Left lung (tissue), 14 donors: ENCODE measurements at places on chromosomes 6 and 20. TPM values are rescaled to one million over a fixed set of nuclear protein-coding genes. Genes with fewer than 3 reads are reported as not detected.

DNA sequence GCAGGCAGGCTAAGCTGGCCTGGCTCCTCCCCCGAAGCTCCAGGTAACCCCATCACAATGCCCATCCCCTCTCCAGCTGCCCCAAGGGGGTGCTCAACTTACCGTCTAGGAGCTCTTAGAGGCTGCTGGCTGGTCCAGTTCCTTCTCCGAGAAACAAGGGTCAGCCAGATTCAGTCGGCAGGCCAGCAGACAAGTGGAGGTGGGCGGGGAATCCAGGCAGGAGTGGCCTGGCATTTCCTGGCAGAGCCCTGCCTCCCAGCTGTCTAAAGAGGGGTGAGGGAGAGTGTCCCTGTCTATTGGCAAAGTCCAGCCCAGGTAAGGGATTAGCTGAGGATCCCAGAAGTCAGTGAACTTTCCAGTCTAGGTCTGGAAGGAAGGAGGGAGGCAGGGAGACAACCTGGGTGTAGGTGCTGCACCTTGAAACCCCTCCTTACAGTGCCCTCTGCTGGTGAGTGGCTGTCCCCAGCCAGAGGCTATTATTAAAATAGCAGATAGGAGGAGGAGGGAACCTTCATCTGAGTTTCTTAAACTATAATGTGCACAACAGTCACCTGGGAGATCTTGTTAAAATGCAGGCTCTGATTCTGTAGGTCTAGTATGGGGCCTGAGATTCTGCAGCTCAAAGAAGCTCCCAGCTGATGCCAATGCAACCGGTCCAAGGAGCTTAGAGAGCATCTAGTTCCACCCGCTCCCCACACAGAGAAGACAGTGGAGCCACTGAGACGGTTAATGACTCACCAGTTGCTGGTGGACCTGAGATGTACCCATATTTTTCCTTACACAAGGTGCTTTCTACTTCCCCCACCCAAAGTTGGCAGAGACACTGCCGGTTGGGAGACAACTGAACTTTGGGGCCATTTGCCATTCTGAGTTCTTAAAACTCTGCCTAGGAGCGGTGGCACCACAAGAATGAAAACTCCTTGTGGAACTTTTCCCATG lies at the start of gene UNC5CL:
Gene UNC5CL (minus strand): TSS at position 162 of the 939 bp plus-strand sequence. CDS start 4,147 bp downstream, outside the sequence.
- H3K27me3 ChIP-seq = no peaks in the 10 kb centered on the region
- H3K27ac ChIP-seq = peak within 1 kb of the TSS; percentile 56
- peak; percentile 36 for DNase-seq
- no peak within 1 kb of the TSS for H3K4me3 ChIP-seq
- no peaks in the 10 kb centered on the region for H3K36me3 ChIP-seq

- H3K27me3 ChIP-seq = no peaks in the 10 kb centered on the region
- no peak overlapping the region for H3K27ac ChIP-seq
- H3K4me3 ChIP-seq = no peak overlapping the region
- DNase-seq = no peak
- H3K36me3 ChIP-seq = peaks cover 27% of the 10 kb centered on the region
Observed at GRCh38 chr20:17662333-17663039, 19.6 kb downstream of the RRBP1 start.

DNA sequence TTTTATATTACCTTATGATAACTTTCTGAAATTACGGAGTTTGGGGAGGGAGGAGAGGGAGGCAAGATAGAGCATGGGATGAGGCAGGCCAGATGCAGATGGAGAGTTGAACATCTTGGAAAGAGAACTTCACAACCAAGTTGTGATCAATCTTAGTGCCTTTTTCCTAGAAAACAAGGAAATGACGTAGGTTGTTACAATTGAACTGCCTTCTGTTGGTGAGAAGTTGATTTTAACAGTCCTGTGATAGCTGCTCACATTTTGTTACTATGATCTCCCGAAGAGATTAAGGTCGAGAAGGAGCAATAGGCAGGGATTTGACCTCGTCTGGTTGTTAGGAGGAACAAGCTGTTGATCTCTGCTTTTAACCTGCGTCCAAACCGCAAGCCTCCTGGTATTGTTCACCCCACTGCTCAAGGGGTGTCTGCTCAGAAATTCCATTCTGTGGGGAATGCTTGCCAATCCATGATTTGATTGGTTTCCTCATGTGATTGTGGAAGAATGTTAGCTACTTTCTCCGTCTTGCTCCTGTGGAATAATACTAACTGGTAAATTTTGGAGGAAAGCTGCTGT lies 35.1 kb downstream of the TIAM2 start:
- H3K4me3 ChIP-seq = no peak overlapping the region
- no peak for DNase-seq
- H3K36me3 ChIP-seq = no peaks in the 10 kb centered on the region
- H3K27ac ChIP-seq = no peak overlapping the region

DNA sequence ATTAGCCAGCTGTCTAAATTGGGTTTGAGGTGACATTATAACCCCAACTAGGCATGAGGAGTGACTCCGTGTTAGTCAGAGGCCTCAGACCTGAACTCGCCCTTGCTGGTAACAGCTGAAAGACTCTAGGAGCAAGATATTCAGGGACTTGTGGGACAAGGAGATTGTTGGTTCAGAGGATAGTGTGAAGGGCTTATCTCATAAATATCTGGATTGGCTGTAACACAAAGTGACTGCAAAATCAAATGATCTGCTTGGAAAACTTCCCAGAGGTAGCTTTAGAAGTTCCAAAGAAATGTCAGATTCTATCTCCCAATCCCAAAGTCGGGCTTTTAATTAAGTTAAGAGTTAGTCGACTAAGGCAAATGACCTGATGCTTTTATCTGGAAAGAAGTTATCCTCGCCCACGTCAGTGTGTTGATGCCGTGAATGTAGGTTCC lies 72.4 kb downstream of the TULP4 start:
- no peak for DNase-seq
- no peaks in the 10 kb centered on the region for H3K36me3 ChIP-seq
- no peaks in the 10 kb centered on the region for H3K27me3 ChIP-seq
- H3K4me1 ChIP-seq = no peaks in the 10 kb centered on the region
- H3K27ac ChIP-seq = no peak overlapping the region

DNA sequence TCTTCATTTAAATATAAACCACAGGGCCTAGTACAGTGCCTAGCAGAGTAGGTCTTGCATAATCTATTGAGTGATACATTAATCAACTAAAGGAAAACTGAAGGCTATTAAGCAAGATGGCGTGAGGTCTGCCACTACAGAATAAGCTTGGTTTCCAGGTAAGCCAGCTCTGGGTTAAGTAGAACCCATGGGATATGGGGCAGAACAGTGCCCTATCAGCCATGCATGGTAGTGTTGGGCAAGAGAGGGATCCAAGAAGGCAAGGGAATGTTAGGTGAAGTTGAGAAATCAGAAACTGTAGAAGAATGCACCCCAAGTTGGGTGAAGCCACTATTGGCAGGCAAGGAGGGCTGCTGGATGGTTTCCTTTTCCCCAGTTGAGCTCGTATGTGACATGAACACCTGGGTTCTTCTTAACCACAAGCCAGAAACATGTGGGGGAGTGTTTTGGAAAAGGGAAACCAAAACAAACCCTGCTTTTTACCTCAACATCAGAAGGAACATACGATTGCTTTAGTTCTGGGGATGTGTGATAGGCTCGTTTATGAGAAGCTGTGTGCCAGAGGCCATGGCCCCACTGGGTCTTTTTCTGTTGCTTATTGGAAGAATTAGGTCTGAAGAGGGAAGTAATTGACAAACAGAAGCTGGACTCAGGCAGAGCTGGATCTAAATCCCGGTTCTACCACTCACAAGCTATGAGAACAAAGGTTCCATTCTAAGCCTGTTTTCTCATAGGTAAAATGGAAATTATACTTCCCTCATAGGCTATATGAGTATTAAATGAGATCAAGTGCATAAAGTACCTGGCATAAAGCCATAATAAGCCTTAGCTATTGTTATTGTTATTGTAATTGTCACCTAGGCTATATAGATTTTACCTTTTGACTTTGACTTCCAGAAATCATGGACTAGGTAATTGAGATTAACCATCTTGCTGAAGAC lies 33.5 kb downstream of the NEDD9 start:
- no peaks in the 10 kb centered on the region for H3K27me3 ChIP-seq
- no peak overlapping the region for H3K4me3 ChIP-seq
- peaks cover 2% of the 10 kb centered on the region for H3K36me3 ChIP-seq
- peaks cover 68% of the 10 kb centered on the region for H3K4me1 ChIP-seq
- peak overlapping the region; percentile 15 for H3K27ac ChIP-seq

GRCh38 chr6:156735751-156736150 lies 41.4 kb upstream of the ARID1B start:
- no peak for DNase-seq
- H3K4me3 ChIP-seq = no peak overlapping the region
- no peaks in the 10 kb centered on the region for H3K36me3 ChIP-seq
- H3K4me1 ChIP-seq = no peaks in the 10 kb centered on the region

- H3K4me3 ChIP-seq = no peak overlapping the region
- no peak overlapping the region for H3K27ac ChIP-seq
- H3K4me1 ChIP-seq = no peaks in the 10 kb centered on the region
- no peaks in the 10 kb centered on the region for H3K36me3 ChIP-seq
- H3K27me3 ChIP-seq = no peaks in the 10 kb centered on the region
- no peak for DNase-seq
Observed at GRCh38 chr6:112173221-112173804, 81.1 kb downstream of the LAMA4 start.

DNA sequence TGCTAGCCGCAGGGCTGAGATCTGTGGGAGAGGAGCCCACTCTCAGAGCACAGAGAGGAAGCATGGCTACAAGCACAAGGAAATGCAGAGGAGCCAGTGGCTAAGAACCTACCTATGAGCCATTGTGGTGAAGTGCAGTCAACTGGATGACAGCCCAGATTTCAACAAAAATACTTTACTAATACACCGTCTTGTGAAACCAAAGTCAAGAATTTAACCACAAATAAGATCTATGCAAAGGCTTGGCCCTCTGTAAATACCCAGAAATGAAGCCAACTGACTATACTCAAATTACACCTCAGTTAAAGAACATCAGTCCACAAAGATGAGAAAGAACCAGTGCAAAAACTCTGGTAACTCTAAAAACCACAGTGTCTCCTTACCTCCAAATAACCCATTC lies 40.1 kb upstream of the PTCHD4 start:
- no peaks in the 10 kb centered on the region for H3K36me3 ChIP-seq
- no peak for DNase-seq
- no peaks in the 10 kb centered on the region for H3K27me3 ChIP-seq
- H3K27ac ChIP-seq = no peak overlapping the region

- DNase-seq = no peak
- no peak overlapping the region for H3K27ac ChIP-seq
- H3K27me3 ChIP-seq = no peaks in the 10 kb centered on the region
- no peaks in the 10 kb centered on the region for H3K4me1 ChIP-seq
- no peaks in the 10 kb centered on the region for H3K36me3 ChIP-seq
Observed at GRCh38 chr6:8881663-8882062, 446.3 kb upstream of the SLC35B3 start.

DNA sequence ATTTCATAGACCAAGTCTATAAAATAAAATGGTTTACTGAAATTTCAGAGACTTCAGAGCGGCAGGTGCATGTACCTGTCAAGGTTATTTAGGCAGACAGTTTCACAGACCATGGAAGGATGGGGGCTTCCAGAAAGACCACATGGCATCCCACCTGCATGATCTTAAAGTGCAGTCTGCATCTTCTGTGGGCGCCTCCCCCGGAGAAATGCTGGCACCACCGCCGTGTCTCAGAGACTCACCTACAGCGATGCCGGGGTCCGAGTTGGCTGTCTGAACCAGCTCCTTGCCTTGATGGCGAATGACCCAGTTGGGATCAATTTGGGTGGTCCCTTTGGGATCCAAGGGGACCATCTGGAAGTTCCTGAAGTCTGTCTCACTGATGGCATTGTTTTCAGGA lies 30.6 kb downstream of the THBS2 start:
- H3K27me3 ChIP-seq = no peaks in the 10 kb centered on the region
- H3K27ac ChIP-seq = no peak overlapping the region
- H3K4me1 ChIP-seq = no peaks in the 10 kb centered on the region
- H3K4me3 ChIP-seq = no peak overlapping the region

- no peaks in the 10 kb centered on the region for H3K27me3 ChIP-seq
- H3K27ac ChIP-seq = no peak overlapping the region
- no peak overlapping the region for H3K4me3 ChIP-seq
- no peaks in the 10 kb centered on the region for H3K4me1 ChIP-seq
Observed at GRCh38 chr6:137051790-137052472, 7.2 kb upstream of the IL20RA start.

GRCh38 chr20:58467572-58468527 lies 47.3 kb downstream of the APCDD1L start:
- H3K27me3 ChIP-seq = no peaks in the 10 kb centered on the region
- no peak overlapping the region for H3K4me3 ChIP-seq
- H3K36me3 ChIP-seq = no peaks in the 10 kb centered on the region
- no peaks in the 10 kb centered on the region for H3K4me1 ChIP-seq

DNA sequence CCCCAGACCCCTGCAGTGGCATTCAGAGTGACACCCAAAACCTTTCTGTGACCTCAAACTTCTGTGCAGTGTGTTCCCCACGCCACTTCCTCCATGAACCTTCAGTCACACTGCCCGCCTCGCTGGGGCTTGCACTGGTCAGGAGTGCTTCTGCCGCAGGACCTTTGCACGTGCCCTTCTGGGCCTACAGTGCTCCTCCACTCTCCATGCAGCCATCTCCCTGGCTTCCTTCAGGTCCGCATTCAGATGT lies 27.1 kb downstream of the SYNJ2 start:
- no peaks in the 10 kb centered on the region for H3K27me3 ChIP-seq
- H3K27ac ChIP-seq = no peak overlapping the region
- H3K36me3 ChIP-seq = no peaks in the 10 kb centered on the region
- H3K4me3 ChIP-seq = no peak overlapping the region

GRCh38 chr6:87925373-87926060 lies 122.1 kb upstream of the SPACA1 start:
- no peak overlapping the region for H3K27ac ChIP-seq
- H3K36me3 ChIP-seq = no peaks in the 10 kb centered on the region
- no peak for DNase-seq
- no peak overlapping the region for H3K4me3 ChIP-seq

GRCh38 chr6:137519629-137520176 lies 25.5 kb upstream of the OLIG3 start:
- no peak overlapping the region for H3K4me3 ChIP-seq
- H3K27me3 ChIP-seq = peaks cover 58% of the 10 kb centered on the region
- DNase-seq = no peak
- H3K4me1 ChIP-seq = no peaks in the 10 kb centered on the region

DNA sequence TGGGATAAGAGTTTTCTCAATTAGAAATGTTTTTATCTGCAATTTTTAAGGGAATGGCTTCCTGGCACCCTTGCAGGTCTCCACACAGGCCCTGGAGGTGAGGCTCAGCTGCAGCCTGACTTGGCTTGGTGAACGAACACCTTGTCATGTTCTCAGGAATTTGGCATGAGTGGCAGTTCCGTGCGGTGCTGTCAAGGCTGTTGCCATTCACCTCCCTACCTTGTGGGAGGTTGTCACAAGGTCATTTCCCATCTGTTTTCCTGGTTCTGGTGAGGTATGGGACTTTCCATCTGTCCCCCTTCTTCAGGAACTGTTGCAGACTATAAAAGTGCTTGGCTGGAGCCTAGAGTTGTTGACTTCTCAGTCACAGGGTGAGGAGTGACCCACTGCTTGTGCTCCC lies 82.9 kb downstream of the ELOVL4 start:
- no peaks in the 10 kb centered on the region for H3K36me3 ChIP-seq
- peaks cover 6% of the 10 kb centered on the region for H3K27me3 ChIP-seq
- no peak for DNase-seq

Gene DOK5
- total RNA-seq = 2.6 TPM

Gene RAET1G
- total RNA-seq = 0.93 TPM

Gene SIRPD
- 0.79 TPM for total RNA-seq

Gene FAM217A
- not detected for total RNA-seq

Gene CDSN
- total RNA-seq = 0.13 TPM

Gene TNF
- total RNA-seq = 0.29 TPM

Gene CST9
- not detected for total RNA-seq

Gene CSE1L
- total RNA-seq = 60.5 TPM
